Daoy (cell line): ENCODE measurements at places on chromosomes 11 and 22. TPM values are rescaled to one million over a fixed set of nuclear protein-coding genes. Genes with fewer than 3 reads are reported as not detected.
A peak's percentile ranks its signal among the peaks of the same experiment; 100 is the strongest.

The DYNC2H1 gene
- total RNA-seq, result 9.6 and 14.1 TPM in 2 replicates

DNA sequence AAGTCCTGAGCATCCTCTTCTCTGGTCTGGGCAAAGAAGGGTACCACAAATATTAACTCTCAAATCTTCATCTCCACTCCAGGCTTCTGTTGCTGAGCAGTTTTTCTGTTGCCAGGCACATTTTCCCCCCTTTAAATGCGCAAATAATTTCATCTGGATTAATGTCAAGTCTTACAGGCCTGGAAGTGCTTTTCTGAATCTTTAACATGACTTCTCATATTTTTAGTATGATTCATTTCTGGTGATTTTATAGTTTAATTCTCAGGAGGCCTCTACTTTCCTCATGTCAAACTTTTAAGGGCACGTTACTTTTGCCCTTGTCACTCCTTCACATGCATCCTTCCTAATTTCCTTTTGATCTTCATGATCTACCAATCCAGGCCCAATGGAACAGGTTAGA is 510.2 kb downstream of the METTL15 start:
- DNase-seq, result no peak

DNA sequence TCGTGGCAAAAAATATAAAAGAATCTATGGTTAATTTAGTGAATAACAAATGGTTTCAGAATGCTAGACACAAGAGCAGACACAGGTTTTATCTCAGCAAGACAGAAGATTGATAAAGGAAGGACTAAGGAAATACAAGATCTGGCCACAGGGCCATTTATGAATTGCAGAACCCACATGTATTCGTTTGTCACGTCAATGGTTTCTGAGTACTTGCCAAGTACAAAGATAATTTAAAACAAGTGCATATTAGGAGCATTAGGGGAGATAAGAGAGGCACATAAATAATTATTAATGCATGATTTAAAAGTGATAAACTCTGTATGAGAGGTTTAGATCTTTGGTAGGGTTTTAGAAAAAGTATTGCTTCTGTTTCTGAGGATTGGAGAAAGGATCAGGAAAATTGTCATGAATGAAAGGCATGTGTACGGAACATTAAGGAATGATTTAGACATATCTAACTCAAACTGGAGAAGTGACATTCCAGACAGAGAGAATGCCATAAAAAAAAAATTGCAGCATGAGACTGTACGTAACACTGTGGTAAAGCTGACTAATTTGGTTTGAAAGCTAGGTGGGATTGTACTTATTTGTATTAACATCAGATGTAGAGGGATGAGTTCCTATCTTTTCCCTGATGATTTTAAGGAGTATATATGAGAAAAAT is 727.1 kb downstream of the NELL1 start:
- no peak for DNase-seq

DNA sequence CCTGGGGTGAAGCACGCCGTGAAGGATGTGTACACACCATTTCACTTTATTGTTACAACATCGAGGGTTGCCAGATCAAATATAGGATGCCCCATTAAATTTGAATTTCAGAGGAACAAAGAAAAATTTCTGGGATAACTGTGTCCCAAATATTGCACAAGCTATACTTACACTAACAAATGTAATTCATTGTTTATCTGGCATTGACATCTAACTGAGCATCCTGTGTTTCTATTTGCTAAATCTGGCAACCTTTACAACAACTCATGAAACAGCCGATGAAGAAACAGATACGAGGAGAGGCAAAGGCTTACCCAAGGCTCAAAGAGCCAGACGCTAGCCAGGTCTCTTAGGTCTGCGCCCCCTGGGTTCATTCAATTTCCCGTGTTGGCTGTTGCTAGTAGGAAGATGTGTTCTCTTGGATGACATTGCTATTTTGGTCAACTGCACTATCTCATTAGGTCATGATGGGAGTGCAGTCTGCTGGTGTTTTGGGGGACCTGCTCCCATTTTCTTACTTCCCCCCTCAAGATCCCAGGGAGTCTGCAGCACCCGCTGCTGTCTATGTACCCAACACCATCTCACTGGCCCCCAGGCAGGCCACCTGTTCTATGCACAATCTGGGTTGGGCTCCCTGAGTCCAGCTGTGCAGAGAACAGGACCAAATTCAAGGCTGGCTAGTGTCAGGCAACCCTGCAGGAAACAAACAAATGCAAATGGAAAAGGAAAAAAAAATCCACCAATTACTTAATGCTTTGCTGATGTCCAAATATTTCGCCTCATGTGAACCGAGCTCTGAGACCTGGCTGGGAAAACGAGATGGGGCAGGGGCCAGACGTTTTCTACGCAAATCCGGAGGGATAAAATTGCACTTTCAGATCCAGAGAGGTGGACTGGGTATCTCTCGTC is 560.9 kb downstream of the MIAT start:
- no peak for DNase-seq

DNA sequence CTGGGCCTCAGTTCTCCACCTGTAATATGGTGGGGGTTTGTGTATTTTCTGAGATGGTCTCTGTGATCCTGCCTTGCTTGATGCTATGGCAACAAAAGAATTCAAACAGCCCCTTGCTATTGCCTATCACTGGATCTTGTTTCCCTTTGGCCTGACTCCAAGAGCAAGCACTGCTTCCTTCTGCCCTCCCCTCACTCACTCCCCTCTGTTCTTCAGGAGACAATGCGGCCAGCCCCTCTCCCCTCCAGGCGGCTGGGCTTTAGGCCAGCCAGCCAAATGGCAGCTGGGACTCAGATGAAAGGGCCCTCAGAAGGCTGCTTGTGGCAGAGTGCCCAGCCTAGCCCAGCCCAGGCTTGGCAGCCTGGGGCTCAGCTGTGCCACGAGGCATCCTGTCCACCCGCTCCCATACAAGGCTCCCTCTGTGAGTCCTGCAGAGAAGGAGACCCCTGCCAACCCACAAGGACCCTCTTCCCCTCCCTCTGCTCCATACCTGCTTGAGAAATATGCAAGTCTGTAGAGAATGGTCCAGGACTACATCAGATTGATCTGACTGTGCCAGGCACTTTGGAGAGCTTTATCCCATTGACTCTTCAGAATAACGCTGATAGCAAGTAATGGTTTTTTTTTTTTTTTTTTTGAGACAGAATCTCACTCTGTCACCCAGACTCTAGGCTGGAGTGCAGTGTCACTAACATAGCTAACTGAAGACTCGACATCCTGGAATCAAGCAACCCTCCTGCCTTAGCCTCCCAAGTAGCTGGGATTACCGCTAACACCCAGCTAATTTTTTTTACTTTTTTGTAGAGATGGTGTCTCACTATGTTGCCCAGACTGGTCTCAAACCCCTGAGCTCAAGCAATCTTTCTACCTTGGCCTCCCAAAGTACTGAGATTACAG is 7.6 kb upstream of the KCTD14 start:
- peak; percentile 74 for DNase-seq
